ENCODE measurements at places on chromosomes 4 and X.

GRCh38 chr4:185238750-185239149 is 29.4 kb downstream of the SNX25 start:
- no peak for DNase-seq

GRCh38 chr4:68416591-68416990 is 30.7 kb upstream of the TMPRSS11E start:
- no peak for DNase-seq

GRCh38 chr4:40334591-40335524 is at the start of gene CHRNA9:
Gene CHRNA9 (plus strand): TSS chr4:40335333. CDS start chr4:40335468, 135 bp downstream.
- no peak for DNase-seq

GRCh38 chr4:168564023-168564422 is 67.2 kb downstream of the PALLD start:
- no peak for DNase-seq

- DNase-seq: no peak
Measured at GRCh38 chrX:11113731-11114130, 2.6 kb downstream of the HCCS start.

- no peak for DNase-seq
Measured at GRCh38 chr4:121977251-121978171, 25.7 kb upstream of the TRPC3 start.

DNA sequence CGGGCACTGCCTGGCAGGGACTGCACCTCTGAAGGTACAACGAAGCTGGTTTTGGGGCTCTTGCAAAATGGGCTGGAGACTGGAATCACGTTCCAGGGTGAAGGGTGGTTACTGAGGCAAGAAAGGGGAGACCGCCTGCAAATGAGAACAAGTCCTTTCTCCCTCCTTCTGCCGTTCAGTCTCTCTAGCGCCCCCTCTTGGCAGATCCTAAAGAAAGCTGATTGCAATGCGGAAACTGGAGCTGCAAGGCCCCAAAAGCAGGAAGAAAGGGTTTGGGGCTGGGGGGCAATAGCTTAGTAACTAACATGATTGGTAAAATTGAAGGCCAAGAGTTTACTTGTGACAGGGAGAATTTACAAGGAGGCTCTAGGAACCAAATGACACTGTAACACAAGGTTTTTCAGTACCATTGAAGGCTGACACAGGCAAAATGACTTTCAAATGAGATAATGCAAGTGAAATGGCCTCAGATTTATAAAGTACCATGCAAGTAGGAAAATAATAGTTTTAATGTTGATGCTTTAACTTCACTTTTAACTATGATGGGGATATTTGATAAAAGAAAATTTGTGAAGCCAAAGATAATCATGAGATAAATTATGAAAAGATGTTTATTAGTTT is 222.7 kb upstream of the HAND2 start:
- DNase-seq: no peak

- no peak for DNase-seq
Measured at GRCh38 chrX:130788786-130789581, 114.0 kb downstream of the ENOX2 start.

DNA sequence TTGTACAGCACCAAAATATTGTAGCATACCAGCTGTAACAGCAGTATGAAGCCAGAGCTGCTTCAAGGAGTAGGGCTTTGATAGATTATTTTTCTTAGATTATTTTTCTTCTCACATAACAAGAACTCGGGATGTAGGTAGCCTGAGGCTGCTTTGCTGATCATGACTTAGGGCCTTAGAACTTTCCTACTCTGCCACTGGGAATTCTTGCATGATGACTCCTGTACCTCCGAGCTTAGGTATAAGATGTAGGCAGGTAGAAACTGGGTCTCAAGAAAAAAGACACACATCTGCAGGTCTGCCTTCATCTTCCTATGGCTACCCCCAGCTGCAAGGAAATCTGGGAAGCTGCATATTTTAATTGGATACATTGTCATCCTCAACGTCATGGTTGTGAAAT is 115.9 kb upstream of the PNPLA4 start:
- DNase-seq: no peak

DNA sequence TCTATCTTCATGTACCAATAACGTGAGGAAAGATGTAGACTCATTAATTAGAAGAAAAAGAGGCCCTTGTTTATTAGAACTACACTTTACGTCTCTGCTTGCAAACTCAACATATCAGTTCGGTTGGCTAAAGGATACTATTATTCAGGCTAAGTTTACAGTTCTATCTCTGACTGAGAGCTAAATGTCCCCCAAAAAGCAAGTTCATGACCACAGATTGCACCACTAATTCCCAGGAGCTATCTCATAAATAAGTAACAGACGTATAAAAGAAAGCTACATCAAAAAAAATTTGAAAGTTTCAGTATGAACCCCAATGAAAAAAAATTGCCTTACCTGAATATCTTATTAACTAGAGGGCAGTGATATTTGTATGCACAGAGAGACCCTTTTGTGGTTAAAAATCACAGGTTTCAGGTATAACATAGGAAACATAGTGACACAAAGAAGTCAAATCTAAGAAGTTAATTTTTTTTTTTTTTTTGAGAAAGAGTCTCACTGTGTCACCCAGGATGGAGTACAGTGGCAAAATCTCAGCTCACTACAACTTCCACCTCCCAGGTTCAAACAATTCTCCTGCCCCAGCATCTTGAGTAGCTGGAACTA is 128.9 kb downstream of the MAB21L2 start:
- DNase-seq: no peak

DNA sequence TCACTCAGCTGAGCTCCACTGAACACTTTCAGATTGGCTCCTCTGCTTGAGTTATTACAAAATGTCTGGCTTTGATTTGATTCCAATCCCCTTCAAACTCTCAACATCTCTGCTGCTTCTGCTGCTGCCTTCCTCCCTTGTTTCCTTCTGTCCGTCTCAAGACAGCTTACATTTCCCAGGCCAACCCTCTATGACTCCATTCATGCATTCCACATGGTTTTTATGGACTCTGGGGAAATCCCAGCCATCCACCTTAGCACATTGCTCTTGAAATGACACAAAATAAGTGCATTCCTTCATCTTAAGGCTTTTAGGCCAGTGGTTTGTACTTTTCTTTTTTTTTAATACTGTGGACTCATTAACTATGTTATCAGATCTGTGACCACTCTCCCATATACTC is 68.5 kb upstream of the TMEM164 start:
- no peak for DNase-seq

DNA sequence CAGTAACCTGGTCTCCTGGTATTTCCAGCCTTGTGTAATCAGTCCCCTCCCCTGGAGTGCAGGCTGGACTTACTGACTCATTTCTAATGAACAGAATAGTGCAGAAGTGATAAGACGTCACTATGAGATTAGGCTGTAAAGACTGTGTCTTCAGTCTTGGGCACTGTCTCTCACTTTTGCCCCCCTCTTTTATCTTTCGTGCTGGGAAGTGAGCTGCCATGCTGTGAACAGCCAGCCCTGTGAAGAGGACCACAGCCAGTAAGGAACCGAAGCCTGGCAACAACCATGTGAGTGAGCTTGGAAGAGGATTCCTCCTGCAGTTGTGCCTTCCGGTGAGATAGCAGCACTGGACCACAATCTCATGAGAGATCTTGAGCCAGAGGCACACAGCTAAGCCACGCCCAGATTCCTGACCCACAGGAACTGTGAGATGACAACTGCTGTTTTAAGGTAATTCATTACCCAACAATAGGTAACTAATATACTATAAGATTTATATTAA is 67.5 kb upstream of the GPR34 start:
- DNase-seq: no peak

GRCh38 chr4:122830426-122831095 is 3.9 kb downstream of the FGF2 start:
- no peak for DNase-seq

- no peak for DNase-seq
Measured at GRCh38 chr4:38381788-38382187, 282.2 kb upstream of the KLF3 start.

- DNase-seq: peak; percentile 32
Measured at GRCh38 chr4:166064721-166065120, 191.7 kb downstream of the TLL1 start.

GRCh38 chr4:48967631-48968030 is 18.4 kb upstream of the CWH43 start:
- DNase-seq: peak; percentile 21

All from NCI-H446 treated with DMSO at 0.1 percent for 48 hours (cell line).